ENCODE measurements at places on chromosomes 6 and 20.

DNA sequence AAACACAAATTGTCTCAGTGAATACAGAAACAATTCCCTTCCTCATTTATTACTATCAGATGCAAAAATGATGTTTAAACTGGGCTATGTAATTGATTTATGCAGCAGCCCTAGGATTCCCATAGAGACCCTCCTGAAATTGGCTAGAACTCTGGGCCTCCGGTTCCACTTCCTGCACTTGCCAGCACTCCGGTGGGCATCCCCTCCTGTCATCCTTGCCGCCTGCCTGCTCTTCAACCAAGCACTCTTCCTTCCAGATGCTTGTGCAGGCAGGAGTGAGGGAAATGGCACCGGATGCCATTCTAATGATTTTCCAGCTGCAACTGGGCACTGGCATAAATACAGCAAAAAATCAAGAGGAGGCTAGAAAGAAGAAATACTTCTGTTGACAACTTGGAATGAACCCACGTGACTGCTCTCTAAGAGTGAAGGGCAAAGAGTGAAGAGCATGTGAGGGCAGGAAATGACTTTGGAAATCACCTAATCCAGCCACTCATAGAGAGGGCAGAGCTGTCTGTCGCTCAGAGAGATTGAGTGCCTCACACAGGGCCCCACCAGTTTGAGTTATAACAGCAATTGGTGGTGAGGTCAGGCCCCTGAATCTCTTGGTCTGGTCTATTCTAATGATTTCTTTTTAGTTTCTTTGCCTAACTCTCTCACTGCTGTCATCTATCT is 3.7 kb upstream of the NEDD9 start:
- DNase-seq, result no peak

- no peak for DNase-seq
Observed at GRCh38 chr20:25720285-25720684, 23.6 kb upstream of the ZNF337 start.

- no peak for DNase-seq
Observed at GRCh38 chr6:98959631-98960030, 11.9 kb upstream of the FBXL4 start.

- DNase-seq, result no peak
Observed at GRCh38 chr20:59581993-59582679, 22.2 kb upstream of the PHACTR3 start.

- no peak for DNase-seq
Observed at GRCh38 chr6:14622085-14622484, 504.5 kb downstream of the CD83 start.

GRCh38 chr6:34484899-34485298 is 19.0 kb downstream of the PACSIN1 start:
- DNase-seq, result no peak

GRCh38 chr6:157774153-157775135 is 48.6 kb upstream of the SNX9 start:
- no peak for DNase-seq

DNA sequence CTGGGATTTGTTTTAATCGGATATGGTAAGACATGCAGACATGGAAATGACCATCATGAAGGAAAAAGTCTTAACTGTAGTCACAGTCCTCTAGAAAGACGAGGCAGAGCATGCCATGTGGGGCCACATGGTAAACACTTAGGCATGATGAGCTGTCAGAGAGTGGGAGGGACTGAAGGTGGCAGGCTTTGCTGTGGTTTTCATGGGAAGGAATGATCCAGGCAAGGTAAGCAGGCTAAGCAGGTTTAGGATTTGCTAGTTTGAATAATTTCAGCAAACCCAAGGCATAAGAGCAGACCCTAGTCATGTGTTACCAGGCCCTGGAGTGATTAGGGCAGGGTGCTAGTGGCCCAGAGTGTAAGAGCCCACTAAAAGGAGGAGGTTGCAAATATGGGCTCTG is 47.2 kb upstream of the STMND1 start:
- no peak for DNase-seq

GRCh38 chr20:44207126-44207723 is 3.3 kb downstream of the OSER1 start:
- DNase-seq, result no peak

DNA sequence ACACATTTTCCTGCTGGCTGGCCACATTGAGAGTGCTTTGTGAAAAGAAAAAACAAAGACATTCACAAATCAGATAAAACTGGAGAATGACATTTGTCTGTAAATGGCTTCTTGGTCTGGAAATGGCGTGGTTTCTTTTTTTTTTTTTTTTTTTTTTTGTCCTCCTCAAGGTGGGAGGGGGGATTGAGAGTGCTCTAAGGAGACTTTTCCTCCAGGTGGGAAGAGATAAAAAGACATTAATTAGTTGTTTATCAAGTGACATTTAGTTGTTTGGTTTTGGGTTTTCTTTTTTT is 40.4 kb downstream of the GNAS start:
- DNase-seq, result peak; percentile 57
